Smooth muscle cell of bladder (primary cell): ENCODE measurements at places on chromosomes 7 and 10. TPM values are rescaled to one million over a fixed set of nuclear protein-coding genes. Genes with fewer than 3 reads are reported as not detected.

SMKR1 gene
- total RNA-seq, result 0.09 and 0.43 TPM in 2 replicates

LFNG gene
- 0.43 and 3.3 TPM in 2 replicates for total RNA-seq

ASIC3 gene
- 0.14 and 0.37 TPM in 2 replicates for total RNA-seq

IMPDH1 gene
- total RNA-seq, result 46.1 and 61.6 TPM in 2 replicates

WDR86 gene
- 3.1 and 7.1 TPM in 2 replicates for total RNA-seq
